ENCODE measurements at places on chromosomes 2 and 18. TPM values are rescaled to one million over a fixed set of nuclear protein-coding genes. Genes with fewer than 3 reads are reported as not detected.

DNA sequence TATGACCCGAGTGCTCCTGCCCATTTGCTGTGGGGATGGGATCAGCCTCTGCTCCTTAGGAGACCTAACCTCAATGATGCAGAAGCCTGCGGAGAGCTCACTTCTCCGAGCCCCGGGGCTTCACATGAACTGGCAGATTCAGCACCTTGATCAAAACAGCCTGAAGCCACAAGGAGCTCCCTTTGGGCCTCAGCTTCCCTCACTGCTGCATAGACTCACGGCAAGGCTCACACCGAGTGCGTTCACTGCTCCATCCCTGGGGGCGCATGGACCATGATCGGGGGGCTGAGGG is 33.0 kb downstream of the CRACDL start:
- DNase-seq = no peak

DNA sequence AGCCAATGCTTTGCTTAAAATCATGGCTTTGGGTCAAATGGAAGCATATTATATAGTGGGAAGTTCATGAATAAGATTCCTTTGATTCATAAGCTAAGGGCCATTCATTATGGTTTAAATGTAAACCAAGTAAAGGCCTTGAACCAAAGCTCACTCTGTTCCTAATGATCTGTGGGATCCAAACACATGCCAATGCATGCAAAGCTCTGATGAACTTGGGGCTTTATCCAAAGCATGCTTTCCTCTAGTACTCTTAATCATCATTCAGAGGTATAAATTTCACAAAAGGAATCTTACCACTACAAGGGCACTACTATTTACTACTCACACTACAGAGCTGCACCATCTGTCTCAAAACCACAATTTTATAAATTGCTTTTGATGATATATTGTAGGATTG is 102.8 kb upstream of the RBMS1 start:
- no peak for DNase-seq

SIGLEC15 gene
- 0.20 TPM for polyA plus RNA-seq

DNA sequence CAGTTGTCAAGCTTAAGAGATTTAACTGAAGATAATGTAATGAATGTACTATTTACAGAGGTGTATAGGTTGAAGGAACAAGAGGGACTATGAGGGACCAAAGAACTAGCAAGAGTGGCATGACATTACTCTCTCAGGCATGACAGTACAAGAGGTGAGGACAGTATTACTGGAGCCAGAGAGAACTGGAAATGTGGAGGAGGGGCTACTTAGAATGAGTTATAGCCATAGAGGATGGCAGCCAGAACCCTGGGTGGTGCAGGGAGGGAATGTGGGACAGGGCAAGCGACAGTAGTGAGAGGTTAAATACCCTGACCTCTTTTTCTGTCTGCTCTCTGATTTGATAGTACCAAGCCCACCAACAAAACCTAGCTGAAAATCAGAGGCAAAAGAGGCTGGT is 122.6 kb upstream of the UGP2 start:
- DNase-seq = no peak

IL36B gene
- polyA plus RNA-seq = not detected

MYO3B gene
- polyA plus RNA-seq = 1.4 TPM

DNA sequence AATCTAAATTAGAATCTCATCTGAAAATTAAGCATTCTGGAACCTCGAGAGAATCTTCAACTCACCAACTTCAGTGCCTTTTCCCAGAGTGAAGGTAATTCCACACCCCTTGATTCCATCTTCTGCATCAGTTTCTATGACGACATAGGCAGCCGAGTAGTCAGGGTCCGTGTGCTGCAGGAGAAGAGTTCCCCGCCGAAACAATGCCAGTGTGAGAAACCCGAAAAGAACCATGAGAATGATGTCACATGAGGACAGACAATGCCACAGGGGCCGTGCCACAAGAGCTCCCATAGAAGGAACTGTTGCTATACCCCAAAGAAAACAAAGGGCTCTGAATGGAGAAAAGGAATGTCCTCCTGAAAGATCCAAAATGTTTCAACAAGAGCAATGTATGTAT is 6.0 kb downstream of the ENOSF1 start:
- DNase-seq = no peak

TMEM198 gene
- 1.9 TPM for polyA plus RNA-seq

DNA sequence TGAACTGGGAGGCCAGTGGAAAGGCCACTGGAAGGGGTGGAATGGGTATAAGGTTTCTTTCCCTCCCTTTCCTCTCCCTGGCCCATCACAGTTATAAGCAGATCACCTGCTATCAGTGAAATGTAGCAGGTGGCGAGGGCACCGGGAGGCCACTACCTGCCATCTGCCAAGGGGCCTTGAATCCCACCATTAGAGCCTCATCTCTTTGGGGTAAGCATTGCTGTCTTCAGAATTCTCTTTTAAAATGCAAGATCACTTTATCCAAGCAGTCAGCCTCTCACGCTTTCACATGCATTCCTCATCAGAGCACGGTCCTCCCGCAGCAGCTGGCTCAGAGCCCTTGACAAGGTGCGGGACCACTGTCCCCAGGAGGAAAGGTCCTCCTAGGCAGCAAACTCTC is 268.5 kb downstream of the CELF4 start:
- no peak for DNase-seq

- no peak for DNase-seq
These were observed 171.9 kb downstream of the FHOD3 start for GRCh38 chr18:36469461-36469860.

DNA sequence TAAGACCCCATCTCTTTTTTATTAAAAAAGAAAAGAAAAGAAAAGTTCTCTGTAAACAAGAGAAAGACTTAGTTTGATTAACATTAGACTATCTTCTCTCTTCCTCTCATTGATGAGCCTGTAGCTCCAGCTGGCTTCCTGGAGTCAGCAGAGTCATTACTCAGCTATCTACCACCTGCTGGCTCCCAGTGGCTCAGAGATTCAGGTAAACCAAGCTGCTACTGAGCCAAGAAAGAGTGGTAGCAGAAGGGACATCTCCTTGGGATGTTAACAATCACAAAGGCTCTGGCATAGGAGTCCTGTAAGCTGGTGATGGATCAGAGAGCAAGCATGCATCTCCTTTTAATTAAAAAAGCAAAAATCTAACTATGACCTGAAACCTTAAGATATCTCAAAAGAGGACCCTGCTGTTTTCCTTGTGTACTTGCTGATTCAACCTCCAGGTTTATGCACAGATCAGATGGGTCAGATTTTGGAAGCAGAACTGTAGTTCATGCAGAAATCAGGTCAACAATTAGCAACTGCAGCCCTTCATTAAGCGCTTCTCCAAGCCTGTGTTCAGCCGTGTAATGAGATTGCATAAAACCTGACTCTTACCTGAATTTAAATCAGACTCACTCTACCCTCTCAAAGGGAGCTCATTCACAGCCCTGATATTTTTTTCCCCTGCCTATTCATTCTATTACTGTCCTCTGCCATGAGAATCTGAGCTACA is 225.8 kb downstream of the RNF152 start:
- no peak for DNase-seq

- DNase-seq = no peak
These were observed 143.3 kb downstream of the PXDN start for GRCh38 chr2:1601067-1601412.

FOSL2 gene
- 65.4 TPM for polyA plus RNA-seq

DNA sequence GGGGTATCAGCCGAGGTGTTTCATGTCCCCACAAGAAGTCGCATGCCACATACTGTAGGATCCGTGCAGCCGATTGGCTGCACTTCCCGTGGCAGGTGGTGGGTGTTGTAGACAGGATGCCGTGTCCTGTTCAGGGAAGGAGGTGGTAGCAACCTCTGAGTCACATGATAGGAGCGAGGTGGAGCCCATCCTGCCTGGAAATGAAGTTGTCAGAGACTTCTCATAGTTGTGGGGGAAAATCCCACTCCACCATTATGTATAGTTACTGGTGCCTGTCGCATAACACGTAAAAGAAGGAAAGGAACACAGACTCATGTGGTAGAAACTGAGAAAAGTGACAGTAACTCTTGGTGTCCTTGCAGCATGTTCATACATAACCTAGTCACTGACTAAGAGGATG is 91.4 kb upstream of the IL1R2 start:
- no peak for DNase-seq

DNA sequence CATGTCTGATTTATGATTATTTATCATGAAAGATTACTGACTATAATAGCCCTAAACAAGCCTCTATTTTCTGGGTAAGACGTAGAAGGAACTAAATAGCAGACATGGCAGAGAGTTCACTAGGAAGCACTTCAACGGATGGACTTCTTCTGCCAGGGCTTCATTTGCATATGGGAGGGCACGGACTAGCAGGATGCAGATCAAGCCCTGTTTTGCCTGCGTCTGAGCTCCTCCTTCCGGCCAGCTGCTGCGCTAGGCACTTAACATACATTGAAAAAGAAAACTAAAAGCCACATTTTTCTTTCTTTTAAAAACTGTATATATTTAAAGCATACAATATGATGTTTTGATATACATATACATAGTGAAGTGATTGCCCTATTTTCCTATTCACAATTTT is 340.0 kb upstream of the MEX3C start:
- DNase-seq = peak; percentile 7

GRCh38 chr2:188415754-188416083 is 124.0 kb downstream of the GULP1 start:
- DNase-seq = no peak

GRCh38 chr2:241834527-241835210 is 24.0 kb downstream of the PDCD1 start:
- no peak for DNase-seq

CXCR1 gene
- polyA plus RNA-seq = not detected

DNA sequence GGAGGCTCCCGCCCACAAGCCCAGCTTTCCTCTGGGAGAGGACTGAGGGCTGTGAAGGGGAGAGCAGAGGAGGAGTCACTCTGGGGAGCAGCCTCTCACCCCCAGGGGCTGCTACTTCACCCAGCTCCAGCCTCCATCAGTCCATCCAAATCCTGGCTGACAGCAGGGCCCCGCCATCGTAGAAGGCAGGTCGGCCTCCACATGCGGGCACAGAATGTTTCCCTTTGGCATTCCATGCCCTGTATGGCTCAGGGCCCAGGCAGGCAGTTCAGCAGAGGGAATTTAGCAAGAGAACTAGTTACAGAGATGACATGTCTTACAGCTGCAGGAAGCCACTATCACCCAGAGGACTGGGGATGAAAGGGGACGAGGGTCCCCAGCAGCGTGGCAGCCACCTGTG is 6.4 kb upstream of the ODC1 start:
- DNase-seq = no peak

Data from muscle of arm (tissue), 14 donors.